ENCODE measurements at places on chromosomes 4 and X. TPM values are rescaled to one million over a fixed set of nuclear protein-coding genes. Genes with fewer than 3 reads are reported as not detected.

Gene DUX4
- total RNA-seq = not detected

Gene ZDHHC9
- 4.5 TPM for total RNA-seq

- DNase-seq = peak; percentile 22
Observed at GRCh38 chr4:163165217-163166017, 1.3 kb downstream of the NAF1 start.

Gene HSFX4
- total RNA-seq = not detected

- DNase-seq = peak; percentile 20
Observed at GRCh38 chr4:173171098-173171497, 2.5 kb downstream of the GALNT7 start.

- peak; percentile 72 for DNase-seq
Observed at GRCh38 chr4:75724867-75725724, 719 bp downstream of the USO1 start.

DNA sequence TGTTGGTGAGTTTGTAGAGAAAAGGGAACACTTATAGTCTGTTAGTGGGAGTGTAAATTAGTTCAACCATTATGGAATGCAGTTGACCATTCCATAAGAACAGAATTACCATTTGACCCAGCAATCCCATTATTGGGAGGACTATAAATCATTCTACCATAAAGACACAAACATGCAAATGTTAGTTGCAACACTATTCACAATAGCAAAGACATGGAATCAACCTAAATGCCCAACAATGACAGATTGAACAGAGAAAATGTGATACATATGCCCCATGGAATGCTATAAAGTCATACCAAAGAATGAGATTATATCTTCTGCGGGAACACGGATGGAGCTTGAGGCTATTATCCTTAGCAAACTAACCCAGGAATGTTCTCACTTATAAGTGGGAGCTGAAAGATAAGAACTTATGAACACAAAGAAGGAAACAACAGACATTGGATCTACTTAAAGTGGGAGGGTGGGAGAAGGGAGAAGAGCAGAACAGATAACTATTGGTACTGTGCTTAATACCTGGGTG lies 1819.2 kb upstream of the ADGRL3 start:
- DNase-seq = no peak

DNA sequence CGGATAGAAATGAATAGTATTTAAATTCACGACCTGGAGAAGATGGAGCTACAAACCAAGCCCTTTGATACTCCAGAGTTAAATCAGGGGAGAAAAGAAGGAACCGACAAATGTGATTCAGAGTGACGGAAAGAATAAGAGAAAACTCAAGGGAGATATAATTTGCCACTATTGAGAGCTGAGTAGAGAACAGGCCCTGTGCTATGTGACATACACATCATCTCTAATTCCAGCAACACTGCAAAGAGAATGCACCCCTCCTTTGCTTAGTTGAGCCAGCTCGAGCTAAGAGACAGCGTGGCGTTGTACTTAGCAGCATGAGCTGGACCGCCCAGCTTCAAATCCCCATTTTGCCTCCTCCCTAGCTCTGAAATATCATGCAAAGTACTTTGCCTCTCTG lies 266.4 kb upstream of the TENM3 start:
- DNase-seq = no peak

- no peak for DNase-seq
Observed at GRCh38 chrX:37722595-37722994, 37.0 kb downstream of the XK start.

Gene ZNF275
- 17.9 TPM for total RNA-seq

- no peak for DNase-seq
Observed at GRCh38 chr4:8284391-8284790, 14.8 kb downstream of the HTRA3 start.

DNA sequence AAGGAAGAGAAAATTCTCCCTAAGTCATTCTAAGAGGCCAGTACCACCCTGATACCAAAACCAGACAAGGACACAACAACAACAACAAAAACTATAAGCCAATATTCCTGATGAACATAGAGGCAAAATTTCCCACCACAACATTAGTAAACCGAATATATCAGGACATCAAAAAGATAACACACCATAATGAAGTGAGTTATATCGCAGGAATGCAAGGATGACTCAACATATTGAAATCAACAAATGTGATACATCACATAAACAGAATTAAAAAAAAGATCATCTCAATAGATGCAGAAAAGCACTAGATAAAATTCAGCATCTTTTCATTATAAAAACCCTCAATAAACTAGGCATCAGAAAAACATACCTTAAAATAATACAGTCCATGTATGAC lies 1844.4 kb upstream of the PCDH10 start:
- no peak for DNase-seq
